ENCODE measurements at places on chromosomes 12 and 14.

DNA sequence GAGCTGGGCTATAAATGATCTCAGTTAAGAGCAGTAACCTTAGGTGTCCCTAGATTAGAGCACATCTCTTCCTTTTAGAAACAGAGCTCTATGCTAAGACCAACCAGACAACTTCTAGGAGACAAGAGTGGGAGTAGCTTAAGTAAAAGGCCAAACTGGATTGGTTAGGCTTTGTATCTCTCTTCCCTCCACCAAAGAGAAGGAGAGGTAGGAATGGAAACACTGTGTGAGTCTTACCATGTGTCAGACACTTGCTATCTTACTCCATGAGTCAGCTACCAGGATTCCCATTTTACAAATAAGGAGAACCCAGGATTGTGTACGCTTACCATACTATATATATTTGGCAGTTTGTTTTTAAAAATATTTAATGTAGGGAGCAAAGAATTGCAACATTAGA is 122.9 kb downstream of the PAX9 start:
- no peak for DNase-seq

DNA sequence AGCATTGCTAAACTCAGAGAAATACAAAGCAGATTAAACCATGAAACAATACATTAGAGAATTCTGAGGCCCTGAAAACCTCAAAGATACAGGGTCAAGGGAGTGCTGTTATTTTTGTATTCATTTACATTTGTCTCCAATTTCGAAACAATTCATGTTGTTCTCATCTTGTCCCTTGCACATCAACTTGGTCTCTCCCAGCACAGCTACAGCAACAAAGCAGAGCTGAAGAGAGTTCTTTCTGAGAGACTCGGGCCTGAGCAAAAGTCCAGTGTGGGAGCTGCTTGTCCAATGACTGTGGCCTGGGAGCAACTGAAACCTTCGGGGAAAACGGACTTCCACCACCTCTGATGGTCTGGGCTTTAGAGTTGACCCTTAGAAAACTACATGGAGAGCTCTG is 79.4 kb upstream of the CDKN3 start:
- DNase-seq = no peak

- DNase-seq = no peak
These were observed 72.7 kb downstream of the NIN start for GRCh38 chr14:50758305-50758704.

- no peak for DNase-seq
These were observed 51.8 kb downstream of the SCAF11 start for GRCh38 chr12:45938566-45938965.

GRCh38 chr12:124030510-124030909 is 57.5 kb downstream of the ZNF664 start:
- DNase-seq = no peak

DNA sequence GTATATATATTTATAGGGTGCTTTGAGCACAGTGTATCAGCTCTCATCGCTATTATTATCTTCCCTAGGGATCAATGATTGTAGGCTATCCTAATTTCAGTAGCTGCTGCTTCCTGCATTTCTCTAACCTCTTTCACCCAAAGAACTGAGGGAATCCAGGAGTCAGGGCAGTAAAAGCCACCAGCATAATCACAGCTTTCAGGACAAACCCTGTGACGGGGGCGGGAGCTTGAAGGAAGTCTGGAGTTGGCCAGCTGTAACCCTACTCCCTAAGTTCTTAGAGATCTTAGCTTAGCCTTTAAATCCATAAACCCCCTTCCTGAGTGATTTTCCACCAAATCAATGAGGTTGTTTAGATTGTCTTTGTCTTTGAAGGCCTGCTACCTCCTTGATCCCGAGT is 33.7 kb downstream of the FLVCR2 start:
- no peak for DNase-seq

DNA sequence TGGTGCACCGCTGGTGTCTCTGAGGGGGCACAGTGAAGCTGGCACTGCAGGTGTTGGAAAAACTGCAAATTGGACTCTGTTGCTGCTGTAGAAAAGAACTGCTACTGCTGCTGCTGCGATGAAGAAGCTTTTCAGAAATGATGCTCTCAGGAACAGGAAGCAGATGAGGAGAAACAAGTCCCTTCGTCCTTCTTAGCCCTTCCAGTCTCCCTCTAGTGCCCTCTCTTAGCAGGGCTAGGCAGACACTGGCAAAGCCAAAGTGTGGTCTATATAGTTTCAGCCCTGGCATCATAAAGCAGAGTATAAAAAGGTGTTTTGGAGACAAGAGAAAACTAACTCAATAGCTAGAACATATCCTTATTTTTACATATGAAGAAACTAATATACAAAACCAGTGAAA is 174.5 kb downstream of the MYRFL start:
- DNase-seq = no peak

GRCh38 chr14:21220874-21221477 is 48.3 kb downstream of the HNRNPC start:
- no peak for DNase-seq

DNA sequence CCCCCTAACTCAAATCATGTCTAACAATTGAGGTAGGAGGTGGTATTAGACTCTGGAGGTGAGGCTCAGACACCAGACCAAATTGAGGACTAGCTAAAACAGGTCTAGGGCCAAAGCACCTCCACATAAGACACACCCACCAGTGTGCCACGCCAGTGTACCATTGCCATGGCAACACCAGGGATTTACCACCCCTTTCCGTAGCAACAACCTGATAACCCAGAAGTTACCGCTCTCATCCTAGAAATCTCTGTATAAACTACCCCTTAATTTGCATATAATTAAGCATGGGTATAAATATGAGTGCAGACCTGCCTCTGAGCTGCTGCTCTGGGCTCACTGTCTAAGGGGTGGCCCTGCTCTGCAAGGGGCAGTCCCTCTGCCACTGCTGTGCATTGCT is 57.4 kb upstream of the PPP2R5C start:
- DNase-seq = no peak
